ENCODE measurements at places on chromosomes 4 and X.
A peak's percentile ranks its signal among the peaks of the same experiment; 100 is the strongest.

DNA sequence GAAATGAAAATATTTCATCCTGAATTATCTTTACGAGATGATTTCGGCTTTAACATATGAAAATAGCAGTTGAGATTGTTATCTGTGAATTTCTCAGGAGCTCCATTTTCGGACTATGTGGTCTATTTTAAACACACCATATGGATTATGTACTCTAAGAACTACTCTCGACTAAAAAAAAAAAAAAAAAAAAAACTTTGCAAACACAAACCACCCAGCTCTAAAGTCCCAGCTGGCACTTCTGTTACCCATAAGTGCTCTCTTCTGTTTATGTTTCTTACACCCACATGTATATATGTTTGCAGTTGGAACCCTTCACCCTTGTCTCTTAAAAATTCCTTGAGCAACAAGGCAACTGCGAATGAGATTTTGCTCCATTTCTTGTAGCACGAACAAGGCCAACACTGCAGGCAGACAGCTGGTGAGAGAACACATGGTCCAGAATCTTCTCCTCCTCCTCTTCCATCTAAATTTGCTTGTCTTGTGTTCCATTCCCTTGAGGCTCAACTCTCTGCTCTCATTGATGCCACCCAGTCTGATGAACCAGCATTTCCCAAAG lies 172.7 kb upstream of the HCCS start:
- DNase-seq, result no peak

DNA sequence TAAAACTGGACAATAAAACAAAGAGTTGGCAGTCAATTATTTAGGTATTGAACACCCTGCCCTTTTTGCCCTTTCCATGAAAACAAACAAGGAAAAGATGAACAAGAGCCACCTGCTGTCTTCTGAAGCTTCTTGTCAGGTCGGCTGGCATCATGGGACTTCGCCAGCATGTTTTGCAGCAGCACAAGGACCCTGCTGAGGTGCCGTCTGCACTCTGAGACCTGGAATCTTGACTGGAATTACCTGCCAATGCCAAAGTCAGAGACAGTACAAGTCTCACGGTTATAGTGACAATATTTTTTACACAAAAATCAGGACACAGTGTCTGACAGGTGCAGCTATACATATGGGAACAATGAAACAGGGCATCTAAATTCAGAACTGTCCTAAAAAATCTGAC lies 284.5 kb downstream of the GASK1B start:
- DNase-seq, result no peak

DNA sequence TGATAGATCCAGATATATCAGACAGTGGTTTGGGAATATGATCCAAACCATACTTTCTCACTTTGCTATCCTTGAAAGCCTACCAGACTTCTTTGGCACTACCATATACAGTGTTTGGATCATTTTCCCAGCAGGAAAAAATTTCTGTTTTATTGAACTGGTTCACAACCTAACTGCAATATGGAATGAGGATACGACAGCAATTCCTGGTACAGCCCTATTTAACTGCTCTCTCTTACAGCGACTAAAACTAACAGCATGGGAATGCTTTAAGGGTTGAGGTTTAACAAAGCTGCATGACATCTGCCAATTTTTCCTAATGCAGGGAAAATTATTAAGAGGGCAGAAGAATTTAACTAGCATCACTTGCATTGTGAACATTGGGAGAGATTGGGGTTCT lies 47.3 kb downstream of the RS1 start:
- no peak for DNase-seq

GRCh38 chrX:16612257-16612897 lies 37.6 kb upstream of the S100G start:
- DNase-seq, result no peak

DNA sequence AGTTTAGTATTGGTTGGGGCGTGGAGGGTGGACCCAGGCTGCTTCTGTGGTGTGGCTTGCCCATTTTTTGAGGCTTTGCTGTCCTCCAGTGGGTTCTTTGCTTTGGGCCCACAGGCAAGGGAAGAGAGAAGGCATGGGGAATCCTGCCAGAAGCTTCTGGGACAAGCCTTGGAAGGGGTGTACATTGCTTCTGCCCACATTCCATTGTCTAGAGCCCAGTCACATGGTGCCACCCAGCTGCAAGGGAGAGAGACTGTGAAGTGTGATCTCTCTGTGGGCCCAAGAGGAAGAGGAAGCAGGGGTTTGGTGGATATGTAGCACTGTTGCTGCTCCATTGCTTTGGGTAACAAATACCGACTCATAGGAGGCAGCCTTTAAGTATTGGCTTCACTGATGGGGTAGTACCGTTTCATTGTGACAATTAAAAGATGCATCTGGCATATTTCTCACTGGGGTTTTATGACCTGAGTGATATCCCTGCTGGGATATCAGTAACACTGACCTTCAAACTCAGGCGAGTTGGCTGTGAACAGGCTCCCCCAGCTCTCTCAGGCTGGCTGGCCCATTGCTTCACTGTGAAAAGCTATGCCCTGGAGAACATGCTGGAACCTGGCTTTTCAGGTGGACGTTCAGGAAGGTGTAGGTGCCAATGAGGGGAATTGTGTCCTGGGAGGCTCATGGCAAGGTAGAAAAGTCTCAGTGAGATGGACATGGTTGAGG lies 85.9 kb downstream of the CLDN34 start:
- DNase-seq, result no peak

DNA sequence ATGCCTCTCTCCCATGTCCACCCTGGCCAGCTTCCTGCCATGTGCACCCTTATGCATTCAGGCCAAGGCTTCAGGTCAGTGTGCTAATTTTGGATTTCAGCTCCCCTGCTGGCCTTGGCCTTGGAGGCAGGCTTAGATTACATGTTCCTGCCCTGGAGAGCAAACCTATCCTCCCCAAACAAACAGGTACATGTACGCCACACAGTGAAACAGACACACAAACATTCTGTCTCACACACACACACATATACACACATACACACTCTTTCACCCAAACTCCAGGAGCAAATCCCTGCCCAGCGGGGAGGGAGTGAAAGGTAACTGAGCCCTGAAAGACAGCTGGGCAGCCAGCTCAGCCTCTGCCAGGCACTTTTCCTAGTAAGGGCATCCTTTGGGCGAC lies 62.7 kb upstream of the ARHGAP36 start:
- no peak for DNase-seq

GRCh38 chr4:6201580-6202091 lies 1.3 kb upstream of the JAKMIP1 start:
- no peak for DNase-seq

- DNase-seq, result no peak
Measured at GRCh38 chrX:252957-253291, 28.3 kb upstream of the PLCXD1 start.

- no peak for DNase-seq
Measured at GRCh38 chr4:73615613-73616012, 4.6 kb downstream of the RASSF6 start.

GRCh38 chrX:107676559-107677378 lies 48.5 kb downstream of the PRPS1 start:
- DNase-seq, result no peak

DNA sequence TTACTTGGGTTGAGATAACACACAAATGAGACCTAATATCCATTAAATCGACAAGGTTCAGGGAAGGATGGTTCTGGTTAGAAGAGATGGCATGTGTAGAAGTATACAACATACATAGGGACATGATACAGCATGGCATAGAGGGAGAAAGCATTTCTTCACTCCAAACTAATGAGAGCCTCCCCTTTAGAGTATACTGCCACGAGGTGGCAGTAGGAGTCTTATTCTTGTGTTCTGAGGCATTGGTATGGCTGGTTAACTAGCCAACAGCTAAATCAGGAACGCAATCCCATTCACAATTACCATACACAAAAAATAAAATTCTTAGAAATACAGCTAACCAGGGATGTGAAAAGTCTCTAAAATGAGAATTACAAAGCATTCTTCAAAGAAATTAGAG lies 29.1 kb upstream of the TRO start:
- DNase-seq, result peak; percentile 8

DNA sequence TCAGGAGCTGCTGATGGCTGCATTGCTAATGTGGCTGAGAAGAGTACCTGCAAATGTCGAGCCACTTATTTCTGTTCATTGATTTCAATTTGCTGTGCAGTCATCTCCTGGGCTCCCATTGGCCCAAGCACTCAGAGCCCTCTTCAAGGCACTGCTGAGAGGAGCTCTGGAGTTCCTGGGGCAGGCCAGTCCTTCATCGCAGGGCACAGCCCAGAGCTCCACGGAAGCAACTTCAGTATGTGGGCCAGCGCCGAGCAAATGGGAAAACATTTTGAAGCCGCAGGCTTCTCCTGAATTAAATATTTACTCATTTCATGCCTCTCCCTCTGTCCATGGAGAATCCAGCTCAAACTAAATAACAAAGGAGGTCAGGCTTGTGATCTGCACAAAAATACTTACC lies 383.3 kb downstream of the BCOR start:
- no peak for DNase-seq

- no peak for DNase-seq
Measured at GRCh38 chr4:69321153-69321729, 41.0 kb downstream of the UGT2B28 start.

DNA sequence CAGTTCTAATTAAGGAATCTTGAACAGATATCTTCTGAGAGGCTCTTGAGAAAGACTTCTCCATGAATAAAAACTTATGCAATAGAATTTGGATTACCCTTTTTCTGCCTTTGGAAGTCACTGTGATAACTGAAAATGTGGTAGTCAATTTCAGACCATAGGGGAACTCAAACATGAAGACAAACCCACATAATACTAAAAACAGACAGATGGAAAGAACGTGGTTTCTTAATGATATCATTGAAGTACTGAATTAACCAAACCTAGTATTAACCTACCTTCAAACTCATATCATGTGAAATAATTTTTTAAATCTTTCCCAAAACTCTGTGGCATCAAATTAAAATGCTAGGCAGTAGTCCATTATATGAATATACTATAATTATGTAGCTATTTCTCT lies 153.5 kb downstream of the CAMK2D start:
- DNase-seq, result no peak

DNA sequence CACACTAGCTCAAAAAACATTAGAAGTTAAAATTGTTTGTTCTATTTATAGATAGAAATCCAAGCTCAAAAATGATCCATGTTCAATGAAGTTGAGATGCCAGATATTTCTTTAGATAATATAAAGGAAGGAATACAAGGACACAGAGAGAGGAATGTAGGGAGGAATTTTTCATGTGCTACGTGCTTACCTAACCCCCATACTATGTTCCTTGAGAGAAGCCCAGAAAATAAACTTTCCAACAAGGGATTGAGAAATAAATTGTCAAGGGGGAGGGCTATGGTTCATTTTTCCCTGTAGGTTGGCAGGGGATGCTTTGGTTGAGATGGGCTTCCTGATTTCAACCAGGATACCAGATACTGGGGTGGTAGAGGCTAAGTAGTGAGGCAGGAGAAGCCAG lies 15.6 kb upstream of the ADH5 start:
- DNase-seq, result no peak

GRCh38 chr4:101279377-101279871 lies 67.9 kb downstream of the PPP3CA start:
- DNase-seq, result no peak

- DNase-seq, result no peak
Measured at GRCh38 chr4:80206521-80207171, 9.3 kb downstream of the PRDM8 start.

GRCh38 chrX:135345107-135345589 lies 35.9 kb downstream of the ETDC start:
- no peak for DNase-seq

DNA sequence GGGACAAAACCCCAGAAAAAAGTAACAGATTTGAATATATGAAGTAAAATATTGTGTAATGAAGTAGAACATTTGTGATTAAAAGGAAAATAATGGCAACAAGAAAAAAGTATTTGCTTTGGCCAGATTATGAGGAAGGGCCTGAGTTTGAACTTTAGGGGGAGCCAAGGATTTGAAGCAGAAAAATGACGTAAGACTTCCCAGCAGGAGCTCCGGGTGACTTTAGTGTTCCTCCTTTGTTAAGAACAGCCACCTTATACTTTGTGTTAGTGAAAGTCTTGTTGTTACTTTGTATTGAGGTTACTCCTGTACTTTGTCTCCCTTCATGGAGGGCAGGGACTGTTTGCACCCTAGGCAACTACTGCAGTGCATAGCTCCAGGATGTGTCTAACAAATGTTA lies 41.1 kb downstream of the DCUN1D4 start:
- DNase-seq, result no peak

DNA sequence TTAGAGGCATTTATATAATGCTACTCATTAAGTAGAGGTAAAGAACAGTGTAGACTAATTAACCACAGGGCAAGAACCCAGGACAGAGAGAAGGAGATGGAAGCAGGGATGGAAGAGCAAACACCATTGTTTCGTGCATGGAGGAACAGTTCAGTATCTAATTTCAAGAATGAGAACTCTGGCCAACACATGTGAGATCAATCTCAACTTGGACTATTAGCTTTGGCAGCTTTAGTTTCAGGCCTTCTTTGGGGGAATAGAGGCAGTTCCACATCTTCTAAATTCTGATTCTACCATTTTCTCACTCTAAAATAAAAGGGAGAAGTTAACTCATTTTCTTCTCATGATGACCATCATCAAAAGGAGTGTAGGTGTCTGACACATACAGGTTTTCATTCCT lies 207.0 kb downstream of the LDB2 start:
- DNase-seq, result no peak

DNA sequence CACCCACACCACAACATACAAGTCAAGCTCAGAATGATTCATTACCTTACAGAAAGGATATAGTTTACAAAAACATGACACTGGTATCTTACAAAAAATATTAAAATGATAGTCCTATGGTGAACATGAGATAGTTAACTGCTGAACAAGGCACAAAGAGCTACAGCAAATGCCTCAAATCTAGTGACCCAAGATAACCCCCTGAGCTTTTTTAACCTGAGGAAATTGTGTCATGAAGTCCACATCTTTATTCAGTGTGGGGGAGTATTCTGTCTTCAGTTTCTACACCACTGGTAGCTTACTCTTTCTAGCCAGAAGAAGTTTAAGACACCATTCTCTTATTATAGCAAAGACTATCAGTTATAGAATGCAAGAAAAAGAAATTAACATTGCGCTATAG lies 218.7 kb downstream of the MAPK10 start:
- no peak for DNase-seq

- DNase-seq, result no peak
Measured at GRCh38 chr4:3655963-3656362, 110.2 kb upstream of the ADRA2C start.

- DNase-seq, result no peak
Measured at GRCh38 chrX:46991664-46992063, 79.4 kb downstream of the JADE3 start.

DNA sequence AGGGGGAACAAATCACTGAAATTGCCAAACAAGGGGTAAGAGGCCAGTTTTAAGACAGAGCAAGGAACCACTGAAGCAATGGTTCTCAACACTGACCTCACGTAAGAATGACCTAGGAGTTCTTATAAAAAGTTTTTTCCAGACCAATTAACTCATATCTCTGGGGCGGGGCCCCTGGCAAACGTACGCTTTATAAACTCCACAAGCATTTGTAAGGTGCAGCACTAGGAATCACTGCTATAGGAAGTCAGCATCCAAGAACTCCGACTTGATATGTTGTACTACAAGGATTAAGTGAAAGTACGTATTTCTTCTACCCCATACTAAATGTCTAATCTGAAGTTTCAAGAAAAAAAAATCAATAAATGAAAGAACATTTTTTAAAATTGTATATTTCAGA lies 269.9 kb downstream of the RCHY1 start:
- DNase-seq, result no peak
